ENCODE measurements at places on chromosomes 16 and 17.

- no peak for DNase-seq
Observed at GRCh38 chr17:41959336-41960095, 7.1 kb upstream of the CNP start.

DNA sequence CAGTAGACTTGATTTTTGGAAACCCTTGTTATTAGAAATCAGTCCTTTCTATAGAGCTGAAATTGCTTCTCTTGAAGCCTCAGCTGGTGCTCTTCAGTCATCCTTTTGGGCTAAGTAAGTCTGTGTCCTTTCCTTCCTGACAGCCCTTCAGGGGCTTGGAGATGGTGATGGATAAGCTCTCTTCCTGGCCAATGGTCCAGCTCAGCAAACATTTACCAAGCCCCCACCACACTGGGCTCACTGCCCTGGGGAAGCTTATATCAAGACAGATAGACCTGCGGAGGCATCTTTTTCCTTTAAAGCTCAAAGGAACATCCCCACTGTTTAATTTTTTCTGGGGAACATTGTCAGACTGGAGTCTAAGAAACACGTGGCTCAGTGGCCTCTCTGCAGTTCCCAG lies 139.6 kb downstream of the HAPSTR1 start:
- no peak for DNase-seq

GRCh38 chr17:53186001-53186400 lies 636.7 kb upstream of the KIF2B start:
- no peak for DNase-seq

GRCh38 chr17:63634163-63634562 lies 11.9 kb downstream of the MAP3K3 start:
- no peak for DNase-seq

DNA sequence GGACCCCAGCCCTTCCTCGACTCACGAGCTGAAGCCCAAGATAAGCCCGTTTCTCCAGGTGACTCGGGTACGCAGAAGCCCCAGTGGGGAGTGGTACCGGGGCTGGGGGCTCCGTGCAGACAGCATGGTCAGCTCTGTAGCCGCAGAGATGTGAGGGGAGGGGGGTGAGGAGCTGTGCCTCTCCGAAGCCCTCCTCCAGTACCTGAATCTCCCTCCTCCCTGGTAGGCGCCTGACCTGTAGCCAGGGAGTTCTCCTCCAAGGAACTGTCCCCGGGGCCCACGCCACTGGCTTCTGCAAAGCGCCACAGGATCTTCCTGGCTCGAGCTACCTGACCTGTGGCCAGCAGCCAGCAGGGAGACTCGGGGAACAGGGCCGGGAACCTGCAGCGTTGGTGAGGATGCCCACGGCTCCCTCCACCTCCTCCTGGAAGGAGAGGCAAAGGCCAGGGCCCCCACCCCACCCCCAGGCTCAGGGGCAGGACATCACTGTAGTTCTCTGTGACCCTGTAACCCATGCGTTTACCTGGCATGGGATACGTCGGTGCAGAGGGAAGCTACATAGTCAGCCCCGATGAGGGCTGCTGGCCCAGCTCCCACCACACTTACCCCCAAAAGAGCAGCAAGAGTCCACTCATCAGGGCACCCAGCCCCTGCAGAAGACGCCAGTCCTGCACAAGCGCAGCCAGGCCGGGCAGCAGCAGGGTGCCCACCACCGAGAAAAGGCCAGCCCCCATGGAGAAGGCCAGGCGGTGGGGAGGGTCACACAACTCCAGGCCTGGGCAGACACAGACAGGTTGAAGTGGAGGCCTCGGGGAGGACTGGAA lies 1.7 kb downstream of the SLC22A31 start:
- DNase-seq, result no peak

GRCh38 chr17:27873746-27874145 lies 19.4 kb downstream of the LYRM9 start:
- no peak for DNase-seq

DNA sequence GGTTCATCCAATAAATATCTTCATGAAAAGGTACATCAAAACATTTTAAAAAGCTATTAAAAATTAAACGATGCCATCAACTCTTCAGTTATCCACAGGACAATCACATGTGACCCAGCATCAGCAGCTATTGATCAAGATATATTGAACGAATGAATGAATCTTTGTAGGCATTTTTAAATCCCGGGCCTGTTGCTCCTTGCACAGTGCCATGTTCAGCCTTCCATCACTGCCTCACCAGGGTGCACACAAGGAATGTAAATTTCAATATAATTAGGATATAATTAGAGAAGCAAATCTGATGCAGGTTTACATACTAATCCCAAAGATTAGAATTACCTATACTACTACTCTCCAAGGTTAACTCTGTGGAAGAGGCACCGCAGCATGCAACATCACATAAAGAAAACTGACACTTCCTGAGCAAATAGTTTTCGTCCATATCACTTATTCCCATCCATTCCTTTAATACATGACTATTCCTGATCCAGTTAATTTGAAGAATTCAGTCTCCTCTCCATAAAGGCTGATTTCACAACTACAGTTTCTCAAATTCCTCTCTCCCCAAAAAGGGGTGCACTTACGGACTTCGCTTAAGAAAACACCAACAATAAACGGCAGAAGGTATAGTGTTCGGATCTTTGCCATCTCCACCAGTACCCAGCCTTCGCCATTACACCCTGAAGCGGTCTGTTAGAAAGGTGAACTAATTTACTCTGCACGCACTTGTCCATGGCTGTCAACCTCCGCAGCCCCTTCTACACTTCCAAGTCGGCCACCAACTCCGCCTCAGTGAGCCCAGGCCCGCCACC lies 938 bp downstream of the NCOR1 start:
- no peak for DNase-seq

DNA sequence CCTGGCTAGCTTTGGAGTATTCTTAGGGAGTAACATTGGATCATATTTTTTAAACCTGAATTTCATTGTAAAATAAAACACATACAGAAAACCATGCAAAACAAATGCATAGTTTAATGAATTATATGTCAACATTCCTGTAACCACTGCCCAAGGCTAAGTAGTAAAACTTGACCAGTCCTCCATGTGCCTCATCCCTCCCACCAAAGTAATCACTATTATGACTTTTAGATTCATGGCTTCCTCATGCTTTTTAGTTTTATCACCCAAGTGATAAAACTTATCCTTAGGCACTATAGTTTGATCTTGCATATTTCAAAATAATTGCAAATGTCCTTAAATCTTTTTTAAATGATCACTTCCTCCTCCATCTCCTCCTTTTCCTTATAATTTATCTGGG lies 20.4 kb downstream of the PRKCA start:
- no peak for DNase-seq
